Karpas-422 (cell line): ENCODE measurements at places on chromosomes 6 and 20.

- DNase-seq = no peak
Observed at GRCh38 chr20:53643031-53643832, 49.6 kb upstream of the ZNF217 start.

- DNase-seq = peak; percentile 45
Observed at GRCh38 chr20:36125097-36125496, 29.4 kb upstream of the EPB41L1 start.

GRCh38 chr6:150366118-150366778 is 2.6 kb upstream of the IYD start:
- DNase-seq = no peak

GRCh38 chr6:26172608-26172968 is 85.4 kb downstream of the HFE start:
- DNase-seq = peak; percentile 84

DNA sequence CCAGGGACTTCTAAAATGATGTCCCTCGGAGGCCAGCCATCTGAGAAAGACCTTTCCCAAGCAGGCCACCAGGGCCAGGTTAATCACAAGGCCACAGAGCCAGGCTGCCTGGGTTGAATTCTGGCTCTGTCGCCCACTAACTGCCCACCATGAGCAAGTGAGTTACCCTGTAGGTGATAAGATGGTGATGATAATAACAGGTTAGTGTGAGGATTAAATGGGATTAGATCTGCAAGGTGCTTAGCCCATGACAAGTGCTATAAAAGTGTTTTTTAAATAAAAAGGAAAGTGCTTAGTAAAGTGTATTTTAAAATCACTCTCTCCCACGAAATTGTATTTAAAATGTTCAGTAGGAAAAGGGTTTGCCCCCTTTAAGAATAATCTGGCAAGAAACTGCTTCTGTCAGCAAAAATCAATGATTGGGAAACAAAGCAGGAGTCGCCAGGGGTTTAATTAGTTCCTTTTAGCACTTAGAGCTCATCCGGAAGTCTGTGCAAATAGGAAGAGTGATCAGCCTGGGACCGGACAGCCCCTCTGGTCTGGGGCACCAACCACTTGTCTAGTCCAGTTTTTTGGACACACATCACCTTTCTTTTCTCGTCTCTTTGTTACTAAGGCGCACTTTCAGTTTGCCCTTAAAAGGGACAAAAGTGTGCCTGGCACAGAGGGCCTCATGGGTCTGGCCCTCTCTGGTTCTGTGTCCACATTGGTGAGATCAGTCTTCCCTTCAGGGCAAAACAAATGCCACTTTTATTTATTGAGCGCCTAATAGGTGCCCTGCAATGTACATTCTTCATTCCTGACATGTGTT is 150.4 kb downstream of the GRM4 start:
- DNase-seq = no peak

DNA sequence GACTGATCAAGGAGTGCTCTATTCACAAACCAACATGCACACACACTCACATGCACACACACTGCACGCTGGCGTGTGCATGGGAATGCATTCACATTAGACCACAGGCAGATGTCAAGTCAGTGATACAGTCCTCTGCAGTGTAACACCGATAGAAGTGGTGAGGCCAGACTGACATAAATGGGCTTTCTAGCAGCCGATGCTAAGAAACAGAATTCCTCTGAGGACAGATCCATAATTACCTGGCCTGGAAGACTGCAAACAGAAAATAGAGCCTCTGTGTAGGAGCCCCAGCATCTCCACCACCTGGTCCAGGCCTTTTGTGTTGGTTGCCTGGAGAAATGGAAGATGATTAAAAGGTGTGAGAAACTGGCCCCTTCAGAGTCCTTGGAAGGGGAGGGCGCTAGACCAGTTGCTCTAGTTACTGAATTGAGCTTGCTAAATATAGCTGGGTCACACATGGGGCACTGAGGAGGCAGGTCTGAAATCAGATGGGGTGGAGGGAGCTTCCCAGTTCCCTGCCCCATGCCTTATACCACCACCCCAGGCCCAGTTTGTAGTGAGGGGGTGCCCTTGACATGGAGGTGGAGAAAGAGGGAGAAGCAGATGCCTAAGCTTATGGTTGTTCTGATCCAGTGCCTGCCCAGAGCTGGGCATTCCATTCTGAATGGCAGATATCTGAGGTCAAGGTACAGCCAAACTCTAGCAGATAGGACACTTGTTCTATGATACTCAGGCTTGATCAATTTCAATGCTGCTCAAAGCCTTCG is 233.8 kb downstream of the LRFN2 start:
- no peak for DNase-seq
